ENCODE measurements at places on chromosomes 1 and 21.

DNA sequence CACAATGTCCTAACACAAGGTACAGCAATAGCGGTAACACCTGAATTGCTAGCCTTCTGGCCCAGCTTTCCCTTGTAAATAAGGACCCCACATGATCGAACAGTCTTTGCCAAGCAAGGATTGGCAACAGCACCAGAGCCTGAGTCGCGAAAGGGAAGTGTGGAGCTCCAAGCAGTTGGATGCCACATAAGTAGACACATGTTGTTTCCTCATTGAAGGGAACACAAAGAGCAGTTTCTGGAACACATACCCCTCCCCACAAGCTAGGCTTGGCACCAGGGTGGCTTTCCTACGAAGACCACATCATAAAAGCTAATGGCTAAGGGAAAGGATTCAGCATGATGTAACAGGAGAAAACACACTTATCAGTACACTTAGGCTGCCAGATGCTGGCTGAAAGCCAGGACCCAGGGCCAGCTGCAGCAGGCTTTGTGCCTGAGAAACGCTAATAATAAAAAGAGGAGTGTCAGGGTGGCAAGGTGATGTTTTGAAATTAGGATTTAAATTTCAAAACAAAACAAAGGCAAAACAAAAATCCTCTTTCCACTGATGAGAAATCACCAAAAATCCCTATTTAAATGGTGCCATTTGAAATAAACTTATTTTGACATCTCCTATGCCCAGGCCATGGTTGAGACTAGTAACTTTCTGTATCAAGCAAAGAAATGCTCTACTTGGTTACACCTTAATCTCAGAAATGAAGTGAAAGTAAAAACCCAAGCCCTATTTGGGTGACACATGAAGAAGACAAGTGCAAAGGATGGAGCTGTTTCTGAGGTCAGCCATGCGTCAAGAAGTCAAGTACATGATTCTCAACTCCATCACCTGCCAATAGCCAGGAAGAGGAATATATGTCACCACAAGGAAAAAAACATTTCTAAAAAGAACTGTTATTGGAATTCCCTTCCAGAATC, 11.9 kb upstream of the CPLANE2 start:
- DNase-seq, result no peak

- no peak for DNase-seq
Measured at GRCh38 chr1:46820560-46821060, 21.8 kb downstream of the CYP4B1 start.

DNA sequence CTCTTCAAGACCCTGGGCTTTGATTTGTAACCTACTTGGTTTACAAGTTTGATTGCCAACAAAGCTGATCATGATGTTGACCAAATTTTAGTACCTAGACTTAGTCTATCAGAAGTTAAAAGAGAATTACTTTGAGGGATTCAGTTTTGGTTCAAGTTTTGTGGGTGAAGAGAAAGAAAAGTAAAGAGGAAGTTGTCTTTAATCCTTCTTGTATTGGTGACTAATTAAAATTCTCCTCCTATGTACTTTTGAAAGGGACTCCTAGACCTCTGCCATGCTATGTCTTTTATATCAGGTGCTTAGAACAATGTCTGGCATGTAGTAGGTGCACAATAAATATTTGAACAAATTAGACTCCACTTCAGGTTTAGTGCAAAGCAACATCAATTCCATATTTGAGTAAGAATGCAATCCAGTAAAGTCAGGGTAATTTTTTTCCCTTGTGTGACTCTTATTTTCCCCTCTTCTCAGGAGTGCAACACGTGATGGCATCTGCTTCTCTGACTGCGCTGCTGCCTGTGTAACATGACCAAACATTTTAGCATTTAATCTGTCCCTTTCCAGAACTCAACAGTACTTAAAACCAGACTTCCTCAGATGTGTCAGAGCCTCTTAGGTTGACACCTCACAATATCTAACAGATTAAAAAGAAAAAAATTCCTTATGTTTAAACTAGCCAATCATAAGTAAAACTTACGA, 41.1 kb upstream of the KCNQ4 start:
- DNase-seq, result no peak

DNA sequence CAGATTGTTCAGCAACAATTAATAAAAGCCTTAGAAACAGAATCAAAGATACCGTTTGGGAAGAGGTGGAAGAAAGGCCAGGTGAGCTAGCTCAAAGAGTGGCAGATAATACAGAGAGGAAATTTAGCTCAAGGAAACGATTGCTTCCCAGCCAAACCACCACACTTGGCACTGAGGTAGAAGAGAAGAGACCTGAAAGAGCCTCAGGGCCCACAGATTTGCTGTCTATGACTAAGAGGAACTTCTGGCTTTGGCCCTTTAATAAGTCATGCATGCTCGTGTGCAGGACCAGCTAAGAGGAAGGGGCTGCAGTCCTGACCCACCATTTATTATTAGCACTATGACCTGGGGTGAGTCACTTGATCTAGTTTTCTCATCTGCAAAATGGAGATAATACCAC, 72.8 kb upstream of the BCL10 start:
- no peak for DNase-seq

DNA sequence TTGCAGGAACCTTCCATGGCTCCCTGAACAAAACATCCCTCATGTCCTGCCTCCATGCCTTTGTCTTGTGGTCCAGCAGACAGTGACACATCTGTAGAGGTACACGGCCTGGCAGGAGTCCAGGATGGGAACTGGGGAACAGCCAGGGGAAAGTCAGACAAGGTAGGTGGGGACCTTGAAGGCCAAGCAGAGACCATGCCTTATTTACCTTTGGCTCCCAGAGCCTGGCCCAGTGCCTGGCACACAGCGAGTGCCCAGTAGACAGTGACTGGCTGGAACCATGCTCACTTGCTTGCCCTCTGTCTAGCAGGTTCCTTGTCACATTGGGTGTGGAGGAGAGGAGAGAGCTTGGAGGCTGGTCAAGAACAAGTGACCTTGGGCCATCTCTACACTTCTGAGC, 81.0 kb downstream of the BCAR3 start:
- no peak for DNase-seq

- DNase-seq, result no peak
Measured at GRCh38 chr1:204042516-204042915, 30.4 kb upstream of the SOX13 start.

- no peak for DNase-seq
Measured at GRCh38 chr1:88433556-88433955, 250.5 kb upstream of the PKN2 start.

DNA sequence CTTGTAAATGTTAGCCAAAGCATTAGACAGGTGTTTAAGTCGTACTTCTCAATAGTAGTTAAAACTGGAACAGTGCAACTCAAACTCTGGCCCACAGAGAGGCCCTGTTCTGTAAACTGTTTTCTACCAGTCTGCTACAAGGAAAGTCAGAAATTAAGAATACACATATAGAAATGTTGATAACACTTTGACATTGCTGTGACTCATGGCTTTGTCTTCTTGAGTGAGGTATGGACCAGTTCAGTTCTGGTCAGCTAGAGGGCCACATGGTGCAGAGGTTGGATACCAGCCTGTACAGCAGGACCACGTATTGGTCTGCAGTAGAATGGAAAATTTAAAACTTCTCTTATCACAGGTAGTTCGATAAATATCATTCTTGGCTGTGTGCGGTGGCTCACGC, 22.3 kb downstream of the ZBTB8B start:
- DNase-seq, result no peak
